CD4-positive, alpha-beta T cell treated with Interleukin-10 for 1 hour (primary cell): ENCODE measurements at places on chromosomes 2 and 18.

DNA sequence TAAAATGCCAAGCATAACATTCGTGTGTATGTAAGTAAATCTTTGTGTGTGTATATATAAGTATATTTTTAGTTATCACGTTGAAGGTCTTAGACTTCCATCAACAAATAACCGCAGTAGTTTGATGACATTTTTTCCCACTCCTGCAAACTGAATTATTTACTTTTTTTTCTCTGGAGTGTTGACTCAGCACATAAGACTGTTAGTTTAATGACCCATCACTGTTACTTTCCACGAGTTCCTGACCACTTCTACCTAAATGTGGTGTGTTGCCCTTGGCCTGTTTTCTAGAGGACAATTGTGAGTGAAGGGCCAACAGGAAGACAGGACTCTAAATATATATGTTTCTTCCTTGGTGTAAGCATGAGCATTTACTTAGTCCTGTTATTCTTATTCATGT is 71.3 kb upstream of the TXNDC2 start:
- DNase-seq = no peak

DNA sequence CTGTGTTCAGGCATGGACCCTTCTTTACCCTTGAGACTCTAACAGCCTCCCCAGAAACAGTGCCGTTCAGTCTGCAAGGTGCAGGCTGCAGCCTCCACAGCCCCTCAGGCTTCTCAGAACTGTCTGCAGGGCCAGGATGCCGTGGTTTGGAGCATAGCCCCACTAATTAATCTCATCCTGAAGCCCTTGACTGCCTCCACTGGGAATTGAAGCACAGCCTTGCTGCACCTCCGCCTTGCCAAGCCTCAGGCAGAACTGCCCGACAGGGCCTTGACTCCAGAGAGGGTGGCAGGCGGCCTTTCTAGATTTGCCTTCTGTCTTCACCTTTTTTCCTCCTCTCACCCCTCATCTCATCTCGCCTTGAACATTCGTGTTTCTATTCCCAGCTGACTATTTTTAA is 119.8 kb downstream of the NRP2 start:
- DNase-seq = no peak

DNA sequence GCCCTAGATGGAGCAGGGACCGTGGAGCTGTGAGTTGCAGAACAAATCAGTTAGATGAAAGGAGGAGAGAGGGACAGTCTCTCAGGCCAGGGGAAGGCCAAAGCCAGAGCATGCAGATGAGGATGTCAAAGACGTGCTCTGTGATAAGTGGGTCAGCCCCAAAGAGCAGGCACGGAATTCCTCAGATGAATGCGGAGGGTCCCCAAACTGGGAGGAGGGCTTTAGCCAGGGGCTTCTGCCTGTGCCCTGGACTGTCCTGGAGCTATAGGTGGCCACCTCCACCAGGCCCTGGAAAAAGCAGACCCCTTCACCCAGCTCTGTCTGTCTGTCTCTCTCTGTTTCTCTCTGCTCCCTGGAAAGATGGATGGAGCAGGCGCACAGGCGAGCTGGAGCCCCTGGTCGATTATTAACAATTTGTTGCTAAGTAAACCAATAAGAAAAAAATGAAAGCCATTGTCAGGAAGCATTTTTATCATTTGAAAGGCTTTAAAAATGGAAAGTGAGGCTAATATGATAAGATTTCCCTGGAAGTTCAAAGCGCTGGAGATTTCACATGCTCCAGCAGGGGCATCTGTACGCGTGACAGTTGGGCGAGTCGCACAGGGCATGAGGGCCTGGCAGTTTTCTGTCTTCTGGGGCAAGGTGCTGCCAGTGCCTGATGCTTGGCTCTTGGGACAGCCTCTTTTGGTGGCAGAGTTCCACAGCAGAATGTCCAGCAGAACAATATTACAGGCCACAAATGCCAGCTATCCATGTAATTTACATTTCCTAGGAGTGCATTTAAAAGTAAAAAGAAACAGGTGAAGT is 241.0 kb downstream of the GLI2 start:
- no peak for DNase-seq

GRCh38 chr2:101251844-101252407 is 760 bp upstream of the CNOT11 start:
- DNase-seq = peak; percentile 61

GRCh38 chr18:58241877-58242276 is 197.9 kb downstream of the NEDD4L start:
- DNase-seq = no peak

GRCh38 chr2:201628545-201628944 is 14.8 kb downstream of the TMEM237 start:
- no peak for DNase-seq

DNA sequence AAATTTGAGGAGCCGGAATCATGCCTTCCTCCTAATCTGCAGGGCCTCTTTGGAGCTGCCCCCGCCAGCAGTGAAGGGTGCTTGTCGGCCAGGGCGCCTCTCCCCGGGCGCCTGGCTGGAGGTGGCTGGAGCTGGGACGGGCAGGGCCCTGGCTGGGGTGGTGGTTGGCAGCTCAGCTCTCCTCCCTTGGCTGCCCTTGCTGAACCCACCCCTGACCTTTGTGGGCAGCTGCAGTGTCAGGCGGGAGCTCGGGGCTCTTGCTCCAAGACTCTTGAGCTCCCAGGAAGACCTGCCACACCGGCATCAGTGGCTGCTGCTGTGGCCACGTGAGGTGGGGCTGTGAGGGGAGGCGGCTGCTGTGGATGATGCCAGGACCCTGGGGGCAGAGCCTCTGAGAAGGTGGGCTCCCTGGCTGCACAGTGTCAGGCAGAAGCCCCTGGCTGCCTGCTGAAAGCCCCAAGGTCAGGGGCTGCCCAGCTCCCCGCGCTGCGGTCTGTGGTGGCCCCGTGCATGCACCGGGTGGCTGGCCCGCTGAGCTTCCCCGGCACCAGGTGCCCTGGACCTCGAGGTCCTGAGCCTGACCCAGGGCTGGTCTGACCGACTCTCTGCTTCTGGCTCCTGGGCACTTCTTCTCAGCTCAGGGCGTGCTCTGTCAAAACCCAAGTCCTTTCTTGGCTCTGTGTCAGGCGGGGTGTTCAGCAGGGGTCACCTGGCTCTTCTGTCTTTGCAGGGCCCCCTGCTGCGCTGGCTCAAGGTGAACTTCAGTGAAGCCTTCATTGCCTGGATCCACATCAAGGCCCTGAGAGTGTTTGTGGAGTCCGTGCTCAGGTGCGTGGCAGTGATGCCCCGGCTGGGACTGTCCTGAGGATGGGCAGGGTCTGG is 34.5 kb downstream of the PDIA6 start:
- DNase-seq = no peak

GRCh38 chr18:2978208-2978607 is 34.7 kb downstream of the LPIN2 start:
- no peak for DNase-seq
